ENCODE measurements at places on chromosomes 2 and 18.

DNA sequence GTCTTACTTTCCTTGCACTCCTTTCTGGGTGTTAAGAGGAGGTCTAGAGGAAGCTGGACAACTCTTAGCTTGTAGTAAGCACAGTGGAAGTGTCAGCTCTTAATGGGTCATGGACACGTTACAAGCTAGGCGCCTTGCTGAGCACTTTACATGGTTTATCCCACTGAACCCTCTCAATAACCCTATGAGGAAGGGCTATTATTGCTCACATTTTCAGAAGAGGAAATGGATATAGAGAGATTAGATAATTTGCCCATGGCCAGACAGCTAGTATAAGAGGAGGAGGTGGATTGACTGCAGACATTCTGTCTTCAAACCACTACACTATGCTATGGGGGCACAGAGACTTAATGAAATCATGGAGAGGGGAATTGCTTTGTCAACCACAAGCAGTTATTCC, 8.3 kb upstream of the IL1RN start:
- peak; percentile 11 for DNase-seq

GRCh38 chr2:98158305-98158704, 71.3 kb downstream of the VWA3B start:
- no peak for DNase-seq

DNA sequence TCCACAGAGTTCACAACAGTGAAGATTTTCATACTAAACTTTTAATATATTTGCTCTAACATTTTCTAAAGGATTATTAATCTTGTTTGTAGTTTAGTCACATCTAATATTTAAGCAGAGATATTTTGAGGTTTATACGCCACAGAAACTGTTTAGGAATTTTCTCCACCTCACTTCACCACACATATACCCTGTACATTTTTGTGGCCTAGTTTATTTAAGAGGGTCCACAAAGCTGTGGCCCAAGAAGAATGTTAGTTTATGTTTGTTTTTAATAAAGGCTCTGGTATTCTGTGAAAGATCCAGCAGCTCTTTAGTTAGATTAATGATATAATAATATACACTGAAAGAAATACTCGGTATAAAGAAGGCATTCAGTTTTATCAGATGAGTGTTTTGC, 132.7 kb upstream of the TTC27 start:
- no peak for DNase-seq

- no peak for DNase-seq
Observed at GRCh38 chr2:119192893-119193292, 30.7 kb upstream of the STEAP3 start.

DNA sequence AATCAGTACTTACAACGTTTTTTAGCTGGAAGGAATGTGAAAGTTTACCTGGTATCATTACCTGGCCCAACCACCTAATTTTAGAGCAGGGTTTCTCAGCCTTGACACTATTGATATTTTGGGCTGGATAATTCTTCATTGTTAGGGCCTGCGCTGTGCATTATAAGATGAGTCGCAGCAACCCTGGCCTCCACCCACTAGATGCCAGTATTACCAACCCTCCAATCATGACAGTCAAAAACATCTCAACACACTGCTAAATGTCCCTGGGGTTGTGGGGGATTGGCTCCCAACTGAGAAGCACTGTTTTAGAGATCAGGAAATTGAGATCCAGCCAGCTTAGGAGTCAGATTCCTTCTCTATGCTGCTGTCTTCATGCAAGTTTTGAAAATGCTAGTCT, 265.3 kb upstream of the TCF4 start:
- no peak for DNase-seq

DNA sequence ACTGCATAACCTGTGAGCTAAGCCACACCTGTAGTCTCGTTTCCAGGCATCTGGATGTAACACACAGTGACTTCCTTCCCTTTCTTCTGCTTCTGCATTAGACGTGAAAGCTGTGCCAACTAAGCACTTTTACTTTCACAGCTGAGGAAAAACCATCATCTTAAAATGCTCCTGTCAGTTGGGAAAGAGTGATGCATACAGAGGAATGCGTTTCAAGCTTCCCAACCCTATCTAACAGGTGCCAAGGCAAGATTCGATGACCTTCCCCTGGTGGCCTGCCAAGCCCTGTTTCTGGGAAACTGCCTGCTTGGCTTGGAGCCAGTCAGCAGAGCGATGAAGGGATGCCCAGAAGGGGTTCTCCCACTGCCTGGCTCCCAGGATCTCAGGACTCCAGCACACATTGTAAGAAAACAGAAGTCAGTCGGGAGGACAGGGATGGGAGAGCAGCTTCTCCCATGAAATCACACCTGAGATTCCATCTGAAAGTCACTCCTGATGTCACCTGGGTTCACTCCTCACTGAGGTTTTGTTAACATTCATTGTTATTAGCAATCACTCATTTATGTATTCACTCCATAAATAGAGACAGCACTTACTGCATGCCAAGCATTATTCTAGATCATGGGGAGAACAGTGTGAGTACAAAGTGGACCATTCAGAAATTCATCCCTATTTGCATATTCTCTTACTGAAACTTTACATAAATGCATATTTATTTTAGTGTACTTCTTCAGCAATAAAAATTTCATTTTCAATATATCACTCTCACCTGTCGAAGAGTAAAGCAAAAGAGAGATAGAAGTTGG, 64.1 kb downstream of the DTNA start:
- no peak for DNase-seq

- DNase-seq: no peak
Observed at GRCh38 chr2:8528863-8529262, 153.0 kb upstream of the ID2 start.

DNA sequence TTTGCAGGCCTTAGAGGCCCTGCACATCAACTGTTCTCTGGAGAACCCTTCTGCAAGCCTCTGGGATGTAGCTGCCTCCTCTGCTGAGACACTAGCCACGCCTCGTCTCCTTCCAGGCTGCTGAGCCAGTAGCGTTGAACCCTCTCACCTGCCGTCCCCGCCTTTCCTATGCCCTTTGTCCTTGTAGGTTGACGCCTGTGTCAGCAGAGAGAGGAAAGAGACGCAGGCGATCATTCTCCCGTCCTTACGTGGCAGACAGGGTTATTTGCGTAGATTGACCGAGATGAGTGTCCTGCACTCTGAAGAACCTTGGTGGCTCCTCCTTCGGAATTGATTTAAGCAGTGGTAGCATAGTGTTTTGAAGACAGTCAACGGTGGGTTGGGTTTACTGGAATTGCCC, 27.8 kb downstream of the ID2 start:
- DNase-seq: no peak

- no peak for DNase-seq
Observed at GRCh38 chr2:191436368-191437055, 191.3 kb downstream of the MYO1B start.

DNA sequence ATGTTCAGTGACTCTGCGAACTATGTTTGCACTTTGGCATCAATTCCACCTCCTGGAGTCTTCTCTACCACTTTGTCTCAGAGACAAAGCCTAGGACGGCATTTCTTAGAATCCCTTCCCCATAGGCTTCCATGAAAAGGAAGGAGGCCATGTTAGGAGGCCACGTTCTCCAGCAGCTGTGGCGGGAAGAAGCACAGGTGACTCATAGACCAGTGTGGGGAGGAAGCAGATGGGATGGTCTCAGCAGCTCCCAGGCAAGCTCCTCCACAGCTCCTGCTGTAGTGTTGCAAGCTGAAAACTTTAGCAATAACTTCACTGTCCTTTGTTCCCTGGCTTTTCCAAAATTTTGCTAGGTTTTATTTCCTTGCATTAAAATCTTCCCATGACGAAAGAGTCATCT, 781.3 kb upstream of the ID2 start:
- DNase-seq: no peak

- no peak for DNase-seq
Observed at GRCh38 chr2:238425979-238426567, 654 bp upstream of the ASB1 start.

- no peak for DNase-seq
Observed at GRCh38 chr2:96977631-96978195, 8.7 kb downstream of the FAM178B start.

- no peak for DNase-seq
Observed at GRCh38 chr18:54019641-54020040, 204.8 kb downstream of the MBD2 start.

DNA sequence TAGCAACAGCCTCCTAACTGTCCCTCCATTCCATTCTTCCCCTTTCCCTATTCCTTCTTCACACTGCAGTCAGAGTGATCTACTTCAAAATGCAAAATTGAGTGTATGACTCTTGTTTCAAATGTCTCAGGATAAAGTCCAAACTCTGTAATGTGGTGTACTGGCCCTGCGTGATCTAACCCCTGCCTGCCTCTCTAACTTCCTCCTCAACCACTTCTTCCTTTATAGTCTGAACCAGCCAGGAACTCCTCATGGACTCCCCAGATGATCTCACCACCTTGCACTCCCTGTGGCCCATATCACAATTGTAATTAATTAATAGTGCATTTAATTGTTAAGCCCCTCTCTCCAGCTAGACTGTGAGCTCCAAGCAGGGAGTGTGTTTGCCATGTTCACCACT, 3.1 kb upstream of the B3GNT2 start:
- no peak for DNase-seq

DNA sequence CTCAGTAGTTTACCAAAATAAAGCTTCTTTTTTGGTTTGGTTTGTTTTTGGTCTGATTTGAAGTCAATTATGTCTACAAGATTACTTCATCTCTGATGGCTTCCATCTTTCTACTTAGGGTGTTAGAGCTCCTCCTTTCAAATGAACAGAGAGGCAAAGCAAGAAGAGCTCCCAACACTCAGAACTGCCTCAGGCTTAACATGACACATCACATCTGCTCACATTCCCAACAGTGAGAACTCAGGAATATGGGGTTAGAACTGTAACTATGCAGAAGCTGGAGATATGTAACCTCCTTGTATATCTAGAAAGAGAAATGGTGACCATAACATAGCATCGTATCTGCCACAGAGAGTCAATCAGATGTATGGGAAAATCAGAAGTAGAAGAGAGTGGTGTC, 11.4 kb upstream of the LRATD1 start:
- DNase-seq: no peak

GRCh38 chr2:43484323-43484930, 111.4 kb downstream of the THADA start:
- peak; percentile 83 for DNase-seq

DNA sequence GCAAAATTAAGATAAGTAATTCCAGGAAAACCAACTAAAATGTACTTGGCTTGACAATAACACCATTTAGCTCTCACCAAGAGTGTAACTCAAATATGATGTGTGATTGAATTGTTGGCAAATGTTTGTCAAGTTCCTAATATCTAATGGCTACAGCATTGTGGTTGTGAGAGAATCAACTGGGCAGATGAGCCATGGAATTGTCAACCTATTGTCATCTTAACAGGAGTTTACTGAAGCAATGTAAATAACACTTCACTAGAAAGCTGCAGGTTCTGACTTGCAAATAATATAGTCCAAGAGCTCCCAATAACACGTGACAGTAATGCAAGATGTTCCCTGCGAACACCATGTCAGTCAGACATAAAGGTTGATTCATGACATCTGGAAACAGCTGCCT, 495.2 kb upstream of the MEIS1 start:
- no peak for DNase-seq

DNA sequence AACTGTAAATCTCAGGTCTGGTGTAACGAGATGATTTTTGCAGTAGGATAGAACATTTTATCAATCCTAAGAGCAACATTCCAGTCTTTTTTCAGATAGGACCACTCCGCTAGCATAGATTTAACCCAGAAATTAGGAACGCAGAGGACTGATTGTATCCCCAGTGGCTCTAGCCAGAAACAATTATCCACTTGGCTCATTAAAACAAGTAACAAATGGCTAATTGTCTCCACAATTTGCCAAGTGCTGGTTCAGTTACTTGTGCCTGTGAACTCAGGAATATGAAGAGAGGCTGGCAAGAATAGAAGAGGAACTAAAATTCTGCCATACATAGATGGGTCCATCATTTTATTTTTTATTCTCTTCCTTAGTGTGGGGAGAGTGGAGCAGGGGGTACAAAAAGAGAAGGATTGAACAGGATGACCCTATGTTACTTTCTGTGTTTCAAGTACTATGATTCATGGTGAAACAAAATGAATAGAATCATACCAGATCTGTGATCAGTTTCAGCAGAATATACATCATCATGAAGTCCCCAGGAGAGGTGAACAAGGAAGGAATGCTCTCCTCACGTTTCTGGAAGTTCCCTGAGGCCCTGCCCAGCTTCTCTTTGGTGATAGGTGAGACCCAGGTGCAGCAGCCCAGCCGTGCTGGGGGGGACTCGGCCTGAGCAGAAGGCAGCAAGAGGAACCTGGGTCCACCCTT, 121.6 kb downstream of the ARL4C start:
- DNase-seq: no peak

DNA sequence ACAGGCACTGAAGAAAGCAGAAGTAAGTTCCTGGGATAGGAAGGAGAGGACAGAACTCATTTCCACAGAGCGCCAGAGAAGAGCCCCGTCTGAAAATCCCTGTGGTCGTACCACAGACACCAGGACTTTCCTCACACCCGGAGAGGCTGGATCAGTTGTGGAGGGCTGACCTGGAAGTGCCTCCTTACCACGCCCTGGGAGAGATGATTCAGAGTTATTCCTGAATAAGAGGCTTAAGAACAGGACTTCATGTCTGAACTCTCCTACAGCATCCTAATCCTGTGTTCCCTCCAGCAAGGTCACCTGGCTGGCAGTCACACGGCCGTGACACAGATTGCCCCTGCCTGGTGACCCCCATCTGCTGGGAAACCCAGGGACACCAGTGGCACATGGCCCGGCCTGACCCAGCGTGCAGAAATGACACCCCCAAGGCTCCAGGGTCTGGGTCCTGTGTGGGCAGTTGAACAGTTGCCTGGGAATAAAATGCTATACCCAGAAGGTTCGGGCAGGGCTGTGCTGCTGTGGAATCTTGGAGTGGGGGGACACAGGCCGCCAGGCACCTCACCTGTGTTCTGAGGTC, 105.9 kb downstream of the PXDN start:
- DNase-seq: no peak

GRCh38 chr2:41618754-41619153, 429.1 kb upstream of the PKDCC start:
- no peak for DNase-seq

- DNase-seq: no peak
Observed at GRCh38 chr2:233756429-233757081, 3.5 kb upstream of the UGT1A1 start.

GRCh38 chr2:113148606-113149552, 21.5 kb downstream of the IL1RN start:
- DNase-seq: no peak

All from erythroblast (primary cell).